AG20443 (cell line): ENCODE measurements at places on chromosomes 13 and 19.
A peak's percentile ranks its signal among the peaks of the same experiment; 100 is the strongest.

- DNase-seq: peak; percentile 44
These were observed 65.3 kb upstream of the RXFP2 start for GRCh38 chr13:31674051-31674450.

DNA sequence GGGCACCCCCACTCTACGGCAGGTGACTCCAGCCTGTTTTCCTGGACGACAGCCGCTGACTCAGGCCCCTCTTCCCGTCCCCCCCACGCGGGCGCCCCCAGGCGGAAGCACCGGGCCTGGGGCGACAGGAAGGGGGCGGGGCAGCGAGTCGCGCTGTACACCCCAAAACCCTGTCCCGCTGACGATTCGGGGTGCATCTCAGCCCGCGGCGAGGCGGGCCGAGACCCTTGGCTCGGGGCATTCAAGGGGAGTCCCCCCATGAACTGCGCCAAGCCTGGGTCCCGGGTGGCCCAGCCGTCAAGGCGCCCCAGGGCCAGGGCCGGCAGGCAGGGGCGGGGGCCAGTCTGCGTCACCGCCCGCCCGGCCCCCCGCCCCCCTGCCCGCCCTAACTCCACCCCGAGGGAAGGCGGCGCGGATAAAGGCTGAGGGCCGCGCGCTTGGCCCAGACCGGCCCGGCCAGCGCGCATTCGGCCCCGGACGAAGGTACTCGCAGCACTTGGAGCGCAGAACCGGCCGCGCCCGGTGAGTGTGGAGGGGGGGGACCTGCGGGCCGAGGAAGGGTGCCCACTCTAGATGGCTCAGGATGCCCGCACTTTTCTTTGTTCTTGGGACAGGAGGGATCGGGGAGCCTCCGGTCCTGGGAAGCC, at the start of gene MIDN:
TSS of gene MIDN (plus strand) at position 445 of the 647 bp plus-strand sequence. CDS start 1,714 bp downstream, outside the sequence.
- DNase-seq: peak; percentile 88

DNA sequence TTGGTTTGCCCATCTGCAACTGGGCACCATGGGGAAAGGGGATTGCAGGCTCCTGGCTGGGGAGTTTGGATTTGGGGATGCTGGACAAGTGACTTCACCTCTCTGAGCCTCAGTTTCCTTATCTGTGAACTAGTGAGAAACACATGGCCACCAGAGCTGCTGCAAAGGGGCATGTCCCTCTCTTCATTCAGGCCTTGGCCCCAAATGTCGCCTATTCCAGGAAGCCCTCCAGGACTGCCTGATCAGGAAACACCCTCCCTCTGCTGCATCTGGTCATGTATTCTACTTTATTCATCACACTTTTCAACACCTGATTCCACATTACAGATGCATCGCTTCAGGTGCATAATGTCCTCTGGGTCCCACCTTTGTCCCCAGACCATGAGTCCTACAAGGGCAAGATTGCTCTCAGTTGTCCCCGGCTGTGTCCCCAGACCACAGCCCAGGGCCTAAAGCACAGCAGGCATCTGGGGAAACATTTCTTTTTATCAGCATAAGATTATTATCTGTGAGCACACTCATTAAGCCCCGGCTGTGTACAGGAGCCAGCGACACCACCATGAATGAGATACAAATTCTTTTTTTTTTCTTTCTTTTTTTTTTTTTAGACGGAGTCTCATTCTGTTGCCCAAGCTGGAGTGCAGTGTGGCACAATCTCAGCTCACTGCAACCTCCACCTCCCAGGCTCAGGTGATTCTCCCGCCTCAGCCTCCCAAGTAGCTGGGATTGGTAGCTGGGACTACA, 37.5 kb downstream of the ARRDC2 start:
- DNase-seq: no peak

GRCh38 chr19:45162608-45163143, 1.9 kb upstream of the NKPD1 start:
- DNase-seq: no peak

- no peak for DNase-seq
These were observed 107.8 kb downstream of the FOXO1 start for GRCh38 chr13:40558656-40559055.

DNA sequence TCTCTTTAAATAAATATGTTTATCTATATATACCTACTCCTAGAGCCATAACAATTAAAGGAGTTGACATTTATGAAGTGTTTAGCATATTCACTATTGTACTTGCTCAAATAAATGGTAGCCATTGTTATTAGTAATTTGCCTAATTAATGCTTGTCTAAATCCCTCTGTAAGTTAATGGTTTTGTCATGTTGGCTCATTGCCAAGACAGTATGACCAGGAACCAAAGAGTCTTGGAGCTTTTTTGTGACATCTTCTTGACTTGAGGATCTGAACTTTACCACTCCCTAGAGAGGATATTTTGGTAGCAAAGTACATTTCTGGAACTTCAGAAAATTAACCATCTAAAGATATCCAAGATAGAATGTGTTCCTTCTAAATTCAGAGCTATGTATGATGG, 15.5 kb downstream of the FRY start:
- no peak for DNase-seq

GRCh38 chr19:1624458-1624857, 19.2 kb upstream of the UQCR11 start:
- DNase-seq: peak; percentile 65

- DNase-seq: no peak
These were observed 142.2 kb downstream of the SIPA1L3 start for GRCh38 chr19:38049105-38049649.

GRCh38 chr19:41624937-41625336, 1.9 kb downstream of the CEACAM4 start:
- no peak for DNase-seq

DNA sequence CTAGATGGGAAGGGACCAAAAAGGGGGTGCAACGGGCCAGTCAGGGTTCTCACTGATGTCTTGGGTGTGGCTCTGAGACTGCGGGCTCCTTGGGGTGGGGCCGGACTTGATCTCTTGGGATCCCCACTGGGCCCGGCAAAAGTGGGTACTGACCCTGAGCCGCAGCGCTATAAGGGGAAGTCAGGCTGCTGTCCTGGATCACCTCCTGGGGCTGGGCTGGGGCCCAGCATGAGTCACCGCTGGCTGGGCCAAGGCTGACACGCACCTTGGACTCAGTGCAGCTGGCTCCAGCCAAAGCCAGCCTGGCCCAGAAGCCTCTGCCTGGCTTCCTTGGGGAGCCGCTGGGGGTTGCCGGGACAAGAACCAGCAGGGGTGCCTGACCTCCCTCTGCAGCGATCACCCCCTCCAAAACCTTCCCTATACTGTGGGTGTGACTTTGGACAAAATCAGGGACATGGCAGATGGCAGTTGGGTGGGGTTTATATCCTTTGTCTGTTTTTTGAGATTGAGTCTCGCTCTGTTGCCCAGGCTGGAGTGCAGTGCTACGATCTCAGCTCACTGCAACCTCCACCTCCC, 617 bp upstream of the IQCN start:
- peak; percentile 90 for DNase-seq

DNA sequence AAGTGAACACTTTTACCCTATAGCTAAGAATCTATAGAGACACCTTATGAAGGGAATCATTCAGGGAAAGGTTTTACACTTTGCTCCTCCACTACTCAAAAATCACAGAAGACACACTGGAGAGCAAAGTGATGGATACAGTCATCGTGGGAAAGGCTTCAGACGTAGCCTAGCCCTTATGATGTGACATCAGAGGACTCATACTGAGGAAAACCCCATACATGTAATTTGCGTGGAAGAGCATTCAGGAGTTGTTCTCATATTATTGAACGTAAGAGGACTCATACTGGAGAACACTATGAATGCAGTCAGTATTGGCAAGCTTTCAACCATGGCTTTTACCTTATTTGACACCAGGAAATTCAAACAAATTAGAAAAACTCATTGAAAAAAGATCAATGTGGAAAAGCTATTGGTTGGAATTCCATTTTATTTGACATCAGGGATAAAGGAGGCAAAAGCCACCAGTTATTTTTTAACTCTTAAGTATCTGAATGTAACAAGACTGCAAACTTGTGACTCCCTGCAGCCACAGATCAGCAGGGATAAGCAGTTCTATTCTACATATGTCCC, 16.1 kb upstream of the ZNF274 start:
- no peak for DNase-seq

DNA sequence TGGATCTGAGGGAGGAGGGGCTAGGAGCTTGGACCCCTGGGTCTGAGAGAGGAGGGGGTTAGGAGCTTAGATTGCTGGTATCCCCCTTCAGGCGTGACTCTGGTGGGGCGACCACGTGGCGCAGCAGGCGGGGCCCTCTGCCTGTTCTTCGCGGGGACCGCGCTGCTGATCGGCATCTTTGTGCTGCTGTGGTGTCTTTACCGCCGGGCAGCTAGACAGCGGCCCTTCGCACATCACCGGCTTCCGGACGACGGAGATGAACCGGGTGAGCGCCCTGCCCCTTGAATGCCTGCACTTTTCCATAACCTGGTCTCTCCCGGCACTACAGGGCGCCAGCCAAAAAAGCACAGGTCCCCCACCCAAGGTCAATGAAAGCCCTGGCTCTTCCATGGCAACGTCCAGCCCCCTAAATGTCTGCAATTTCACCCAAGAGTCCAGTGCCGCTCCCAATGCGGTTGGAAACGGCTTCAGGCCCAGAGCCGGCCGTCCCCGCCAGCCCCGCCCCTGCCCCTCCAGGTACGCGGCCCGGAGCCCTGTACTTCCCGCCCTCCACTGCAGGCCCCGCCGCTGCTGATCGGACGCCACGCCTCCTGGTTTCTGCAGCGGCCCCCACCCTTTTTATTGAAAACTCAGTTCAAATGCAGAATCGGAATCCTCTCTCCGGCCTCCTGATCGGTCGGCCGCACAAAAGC, 2.8 kb downstream of the GFY start:
- peak; percentile 59 for DNase-seq

DNA sequence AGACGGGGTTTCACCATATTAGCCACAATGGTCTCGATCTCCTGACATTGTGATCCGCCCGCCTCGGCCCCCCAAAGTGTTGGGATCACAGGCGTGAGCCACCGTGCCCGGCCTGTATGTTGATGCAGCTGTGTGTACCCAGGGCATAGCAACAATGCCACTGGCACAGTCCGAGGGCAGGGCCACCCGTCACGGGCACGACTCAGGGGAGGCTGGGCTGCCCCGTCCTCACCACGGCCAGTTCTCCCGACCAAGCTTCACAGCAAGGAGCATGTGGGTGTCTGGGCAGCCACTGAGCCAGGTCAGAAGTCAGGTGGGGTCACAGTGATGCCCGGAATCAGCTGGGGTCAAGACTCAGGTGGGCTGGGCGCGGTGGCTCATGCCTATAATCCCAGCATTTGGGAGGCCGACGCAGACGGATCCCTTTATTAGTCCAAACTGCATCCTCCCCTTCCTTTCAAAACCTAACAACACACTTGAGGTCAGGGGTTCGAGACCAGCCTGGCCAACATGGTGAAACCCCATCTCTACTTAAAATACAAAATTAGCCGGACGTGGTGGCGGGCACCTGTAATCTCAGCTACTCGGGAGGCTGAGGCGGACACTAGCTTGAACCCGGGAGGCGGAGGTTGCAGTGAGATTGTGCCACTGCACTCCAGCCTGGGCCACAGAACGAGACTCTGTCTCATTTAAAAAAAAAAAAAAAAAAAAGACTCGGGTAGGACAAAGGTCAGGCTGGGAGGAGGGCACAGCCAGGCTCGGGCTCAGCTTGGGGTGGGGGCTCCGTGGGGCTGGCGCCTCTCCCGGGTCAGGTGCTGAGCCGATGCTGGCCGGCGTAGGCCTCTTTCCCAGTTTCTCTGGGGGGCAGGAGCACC, 1.2 kb upstream of the CDC34 start:
- DNase-seq: no peak

GRCh38 chr19:11151181-11151580, 4.4 kb downstream of the SPC24 start:
- no peak for DNase-seq

DNA sequence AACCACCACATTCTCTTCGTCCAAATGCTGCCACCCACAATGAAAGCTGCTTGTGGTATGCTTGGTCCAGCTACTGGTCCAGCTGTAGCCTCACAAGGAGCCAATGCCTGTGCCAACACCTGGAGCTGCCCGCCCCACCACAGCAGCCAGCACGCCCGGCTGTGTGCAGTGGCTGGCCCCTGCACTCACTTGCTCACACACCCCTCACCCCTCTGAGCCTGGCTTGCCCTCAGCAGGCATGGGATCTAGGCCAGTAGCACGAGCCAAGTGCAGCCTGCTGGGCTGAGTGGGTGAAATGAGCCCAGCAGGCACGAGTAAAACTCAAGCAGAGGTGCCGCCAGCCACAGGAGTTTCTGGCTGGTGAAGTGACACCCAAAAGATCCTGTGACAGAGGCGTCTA, 2096.4 kb upstream of the PCDH20 start:
- no peak for DNase-seq

GRCh38 chr19:23283925-23284324, 33.7 kb upstream of the ZNF724 start:
- peak; percentile 61 for DNase-seq

DNA sequence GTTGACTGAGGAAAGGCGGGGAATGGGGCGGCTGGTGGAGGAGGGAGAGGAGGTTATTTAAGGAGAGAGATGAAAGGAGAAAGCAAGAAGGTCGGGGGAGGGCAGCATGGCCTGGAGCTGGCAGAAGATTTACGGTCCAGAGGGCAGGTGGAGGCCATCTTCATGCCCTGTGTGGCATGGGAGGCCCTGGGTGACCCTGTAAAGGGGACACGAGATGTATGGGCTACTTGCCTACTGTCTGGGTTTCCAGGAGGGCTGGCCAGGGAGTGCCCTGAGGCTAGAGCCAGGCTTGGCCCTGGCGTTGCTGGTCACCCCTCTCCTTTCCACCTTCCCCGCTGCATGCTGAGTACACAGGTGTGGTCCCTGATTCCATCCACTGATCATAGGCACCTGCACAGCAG, 6.1 kb downstream of the WTIP start:
- DNase-seq: no peak

DNA sequence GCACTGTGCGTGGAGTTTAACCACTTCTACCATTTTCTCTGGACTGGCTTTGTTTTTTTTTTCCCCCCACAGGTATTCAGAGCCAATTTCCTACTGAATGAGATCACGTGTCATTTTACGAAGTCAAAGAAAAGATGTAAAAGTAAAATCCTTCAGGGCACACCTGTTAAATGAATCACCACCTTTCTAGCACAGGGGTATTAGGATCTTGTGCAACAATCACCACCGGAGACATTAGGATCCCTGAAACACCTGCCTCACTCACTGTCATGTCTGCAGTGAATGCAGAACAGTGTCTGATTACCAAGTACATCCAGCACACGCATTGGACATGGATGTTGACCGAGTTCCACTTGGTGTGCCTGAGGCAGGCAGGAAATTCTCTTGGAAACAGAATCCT, 17.2 kb downstream of the BRD4 start:
- DNase-seq: no peak

DNA sequence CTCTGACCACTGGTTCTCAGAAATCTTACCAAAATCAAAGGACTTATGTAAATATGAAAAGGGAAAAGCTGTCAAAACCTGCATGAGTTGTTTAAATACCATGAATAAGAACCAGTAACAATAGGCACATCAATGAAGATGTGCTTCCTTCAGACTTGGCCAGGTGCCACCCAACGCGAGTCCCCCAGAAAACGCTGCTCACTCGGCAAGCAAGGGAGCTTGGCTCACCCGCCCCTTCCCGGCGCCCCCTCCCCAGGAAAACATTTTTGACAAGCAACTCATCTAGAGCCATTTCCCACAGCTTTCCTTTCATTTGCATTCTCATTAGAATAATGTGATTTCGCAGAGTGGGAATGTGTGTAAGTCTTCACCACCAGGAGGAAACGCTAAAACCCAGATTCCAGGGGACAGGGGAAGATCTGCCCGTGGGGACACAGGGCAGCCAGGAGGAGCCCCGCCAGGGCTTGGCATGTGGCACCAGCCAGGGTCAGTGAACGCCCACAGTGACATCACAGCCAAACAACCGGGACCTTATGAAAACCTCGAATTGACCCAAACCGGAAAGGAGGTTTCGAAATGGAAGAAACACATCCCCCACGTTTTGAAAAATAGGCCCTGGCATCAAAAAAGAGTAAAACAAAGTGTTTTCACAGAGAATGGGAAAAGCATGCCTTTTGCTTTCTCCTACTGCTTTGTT, 366.2 kb upstream of the TSHZ3 start:
- DNase-seq: peak; percentile 26
